ENCODE measurements at places on chromosomes 7 and 10. TPM values are rescaled to one million over a fixed set of nuclear protein-coding genes. Genes with fewer than 3 reads are reported as not detected.

GRCh38 chr10:60208676-60209269, 180.9 kb downstream of the ANK3 start:
- peak; percentile 69 for DNase-seq

- peak; percentile 84 for DNase-seq
Observed at GRCh38 chr7:69670701-69671100, 72.4 kb downstream of the AUTS2 start.

- no peak for DNase-seq
Observed at GRCh38 chr10:31194986-31195385, 124.0 kb upstream of the ZEB1 start.

The PTN gene
- total RNA-seq: 13.9 TPM

DNA sequence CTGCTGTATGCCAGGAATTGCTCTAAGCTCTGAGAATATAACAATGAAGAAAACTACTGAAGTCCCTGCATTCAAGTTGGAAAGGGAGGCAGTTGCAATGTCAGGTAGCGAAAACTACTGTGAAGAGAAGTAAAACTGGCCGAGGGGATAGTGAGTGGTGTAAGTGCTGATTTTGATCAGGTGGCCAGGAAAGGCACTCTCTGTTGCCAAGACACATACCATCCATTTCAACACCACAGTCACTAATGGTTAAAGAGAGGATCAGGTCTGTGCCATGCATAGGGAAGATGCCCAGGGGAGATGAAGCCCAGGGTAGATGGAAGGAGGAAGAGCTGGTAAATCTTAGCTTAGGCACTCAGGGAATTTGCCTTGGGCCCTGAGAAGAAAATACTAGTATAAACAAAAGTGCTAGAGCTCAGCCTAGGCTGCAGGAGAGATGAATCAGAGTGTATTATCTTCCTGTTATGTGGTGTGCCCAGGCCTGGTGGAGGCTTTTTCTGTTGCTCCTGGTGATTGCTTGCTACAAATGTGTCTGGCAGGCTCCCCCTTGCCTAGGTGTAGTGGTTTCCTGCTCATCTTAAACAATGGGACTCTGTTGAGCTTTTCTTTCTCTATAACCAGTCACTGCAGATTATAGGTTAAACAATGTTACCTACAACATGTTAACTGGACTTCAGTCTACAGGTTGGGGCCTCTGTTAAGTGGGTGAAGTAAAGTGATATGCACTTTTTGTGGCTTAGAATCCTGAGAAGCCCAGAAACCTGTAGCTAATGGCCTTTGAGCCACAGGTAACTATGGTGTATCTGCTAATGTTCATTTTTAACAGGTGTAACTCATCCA, 125.5 kb downstream of the LRRC4 start:
- peak; percentile 68 for DNase-seq

DNA sequence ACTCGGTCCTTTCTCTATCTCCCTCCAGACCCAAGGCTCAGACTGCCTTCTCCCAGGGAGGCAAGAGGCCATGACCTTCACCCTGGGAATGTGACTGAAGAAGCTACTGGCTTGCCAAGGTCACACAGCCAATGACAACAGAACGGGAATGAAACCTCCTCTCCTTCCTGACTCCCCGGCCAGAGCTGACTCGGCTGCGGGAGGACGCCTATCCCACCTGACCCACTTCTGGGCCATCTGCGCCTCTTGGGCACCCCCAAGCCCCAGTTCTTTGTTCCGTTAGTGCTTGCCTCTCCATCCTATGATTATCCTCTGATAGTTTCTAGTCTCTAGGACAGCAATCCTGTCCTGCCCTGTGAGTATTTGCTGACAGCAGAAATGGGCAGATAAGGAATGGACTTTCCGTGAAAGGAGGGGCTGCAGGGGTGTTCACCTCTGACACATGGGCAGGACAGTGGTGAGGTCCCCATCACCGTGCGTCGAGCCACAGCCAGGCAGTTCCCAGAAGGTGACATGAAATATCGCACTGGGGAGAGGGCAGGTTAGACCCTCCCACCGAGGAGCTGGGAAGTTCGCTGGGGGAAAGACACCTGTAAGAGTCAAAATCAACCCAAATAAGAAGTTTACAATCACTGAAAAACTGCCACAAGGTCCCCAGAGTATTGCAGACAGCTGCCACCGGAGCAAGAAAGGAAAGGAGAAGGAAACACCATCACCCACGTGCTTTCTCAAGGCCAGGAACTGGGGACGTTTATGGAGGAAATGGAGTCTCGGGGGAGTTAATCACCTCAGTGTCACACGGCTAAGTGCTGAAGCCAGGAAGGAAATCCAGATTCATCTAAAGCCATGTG, 63.0 kb downstream of the INSIG1 start:
- DNase-seq: no peak

DNA sequence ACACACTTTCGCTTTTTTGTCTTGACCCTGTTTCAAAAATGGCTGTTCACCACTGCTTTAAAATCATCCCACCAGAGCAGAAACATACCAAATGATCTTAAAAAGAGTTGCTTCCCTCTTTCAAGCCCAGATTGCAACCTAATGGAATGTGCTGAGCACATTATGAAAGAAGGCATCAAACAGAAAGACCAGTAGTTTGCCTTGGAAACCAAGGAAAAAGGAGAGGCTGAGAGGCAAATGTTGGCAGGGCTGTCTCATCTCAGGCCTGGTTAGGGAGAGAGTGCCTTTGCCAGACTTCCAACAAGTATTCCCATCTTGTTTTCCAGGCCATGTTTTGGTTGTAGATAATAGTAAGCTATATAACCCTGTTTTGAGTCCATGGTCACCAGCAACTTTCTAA, 64.3 kb downstream of the ABCB4 start:
- DNase-seq: no peak

DNA sequence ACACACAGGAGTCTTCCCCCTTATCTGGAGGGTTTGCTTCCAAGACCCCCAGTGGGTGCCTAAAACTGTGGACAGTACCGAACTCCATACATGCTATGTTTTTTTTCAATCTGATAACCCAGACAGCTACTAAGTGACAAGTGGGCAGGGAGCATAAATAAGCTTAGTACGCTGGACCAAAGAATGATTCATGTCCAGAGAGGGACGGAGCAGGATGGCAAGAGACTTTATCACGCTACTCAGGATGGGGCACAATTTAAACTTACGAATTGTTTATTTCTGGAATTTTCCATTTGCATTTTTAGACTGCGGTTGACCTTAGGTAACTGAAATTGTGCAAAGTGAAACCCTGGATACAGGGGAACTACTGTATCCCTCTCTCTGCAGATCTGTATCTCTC, 410.0 kb upstream of the MKI67 start:
- DNase-seq: no peak

DNA sequence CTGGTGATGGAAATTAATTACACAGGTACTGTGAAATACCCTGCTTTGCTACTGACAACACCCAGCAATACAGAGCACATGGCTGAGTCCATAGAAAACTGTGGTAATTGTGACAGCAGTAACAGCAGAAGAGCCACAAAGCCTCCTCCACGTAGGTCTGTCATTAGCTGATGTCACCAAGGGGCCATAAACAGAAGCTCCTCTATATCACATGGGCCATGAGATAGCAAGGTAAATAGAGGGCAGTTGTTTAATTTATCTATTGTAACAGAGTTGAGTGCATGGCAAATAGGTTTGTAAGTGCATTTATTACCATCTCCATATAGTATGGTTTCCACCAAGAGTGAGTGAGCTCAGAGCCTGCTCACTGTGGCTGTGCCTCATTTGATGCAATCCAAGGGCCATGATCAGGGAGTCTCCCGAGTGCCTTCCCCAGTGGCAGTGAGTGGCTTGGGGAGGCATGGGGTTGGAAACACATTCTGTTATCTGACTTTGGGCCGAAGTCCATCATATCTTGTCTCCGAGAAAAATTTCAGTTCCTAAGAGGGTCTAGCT, 281.2 kb downstream of the SKAP2 start:
- no peak for DNase-seq

The OPN1SW gene
- total RNA-seq: not detected

The CLDN3 gene
- not detected for total RNA-seq

GRCh38 chr10:804191-804781, 114.8 kb upstream of the DIP2C start:
- no peak for DNase-seq

DNA sequence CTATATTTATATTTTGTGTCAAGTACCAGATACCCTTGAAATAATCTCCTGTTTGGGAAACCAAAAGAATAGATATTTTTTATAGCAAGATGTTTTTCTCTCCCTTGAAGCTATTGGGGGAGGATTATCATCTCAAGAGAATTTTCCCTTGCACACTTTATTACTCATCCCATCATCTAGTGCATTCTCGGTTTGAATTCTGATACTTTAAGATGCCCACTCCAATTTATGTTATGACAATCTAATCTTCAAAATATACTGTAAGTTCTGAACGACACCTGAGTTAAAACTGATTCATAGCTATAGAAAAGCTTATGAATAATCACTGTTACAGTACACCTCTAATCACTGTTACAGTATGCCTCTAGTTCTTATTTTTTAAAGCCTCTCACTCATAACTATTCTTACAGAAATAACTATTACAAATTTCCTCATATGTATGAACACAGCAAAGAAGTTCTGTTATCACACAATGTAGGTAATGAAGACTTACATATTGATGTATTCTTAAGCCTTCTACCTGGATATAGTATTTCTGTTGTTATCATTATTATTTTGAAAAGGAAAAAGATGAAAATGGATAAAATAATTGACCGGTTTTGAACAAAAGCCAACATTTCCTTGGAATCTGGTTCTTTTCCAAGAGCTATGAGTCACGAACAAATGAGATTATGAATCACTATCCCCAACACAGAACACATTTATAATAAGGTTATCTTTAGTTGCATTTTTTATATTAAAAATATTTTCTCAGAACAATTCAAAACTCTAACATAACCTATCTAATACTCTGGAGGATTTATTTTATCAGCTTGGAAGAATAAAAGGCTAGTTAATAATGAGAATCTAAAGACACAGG, 72.3 kb upstream of the FAM13C start:
- DNase-seq: peak; percentile 66

The CLDN15 gene
- 3.1 TPM for total RNA-seq

GRCh38 chr7:143345428-143345900, 17.0 kb downstream of the FAM131B start:
- peak; percentile 49 for DNase-seq

GRCh38 chr10:34207343-34207742, 607.8 kb downstream of the PARD3 start:
- DNase-seq: no peak

GRCh38 chr7:36186359-36187121, 33.5 kb downstream of the EEPD1 start:
- DNase-seq: peak; percentile 19

GRCh38 chr7:39501358-39501757, 64.8 kb upstream of the YAE1 start:
- DNase-seq: no peak

The SPAM1 gene
- not detected for total RNA-seq
